ENCODE measurements at places on chromosomes 6 and 20.

DNA sequence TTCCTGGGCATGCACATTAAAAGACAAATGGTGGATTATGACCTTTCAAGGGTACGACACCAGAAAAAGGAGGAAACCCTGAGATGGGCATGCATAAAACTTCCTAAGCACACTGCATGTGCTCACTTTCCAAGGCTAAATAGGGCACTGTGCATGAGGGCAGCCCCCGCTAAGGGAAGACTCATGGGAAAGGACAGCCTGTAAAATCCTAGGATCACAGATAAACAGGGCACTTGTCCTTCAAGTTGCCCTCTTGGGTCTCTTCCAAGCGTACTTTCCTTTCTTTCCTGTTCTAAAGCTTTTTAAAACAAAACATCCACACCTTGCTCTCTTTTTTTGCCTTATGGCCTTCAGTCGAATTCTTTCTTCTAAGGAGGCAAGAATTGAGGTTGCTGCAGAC lies 106.5 kb upstream of the SYNCRIP start:
- no peak for DNase-seq

DNA sequence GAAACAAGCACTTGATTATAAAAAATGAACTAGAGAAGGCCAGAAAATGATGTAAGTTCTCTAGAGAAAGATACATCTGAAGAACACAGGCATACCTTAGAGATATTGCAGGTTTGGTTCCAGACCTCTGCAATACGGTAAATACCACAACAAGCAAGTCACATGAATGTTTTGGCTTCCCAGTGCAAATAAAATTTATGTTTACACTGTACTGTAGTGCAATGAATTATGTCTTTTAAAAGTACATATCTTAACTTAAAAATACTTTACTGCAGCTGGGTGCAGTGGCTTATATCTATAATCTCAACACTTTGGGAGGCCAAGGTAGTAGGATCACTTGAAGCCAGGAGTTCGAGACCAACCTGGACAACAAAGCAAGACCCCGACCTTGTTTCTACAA lies 10.9 kb upstream of the KIAA1586 start:
- no peak for DNase-seq

DNA sequence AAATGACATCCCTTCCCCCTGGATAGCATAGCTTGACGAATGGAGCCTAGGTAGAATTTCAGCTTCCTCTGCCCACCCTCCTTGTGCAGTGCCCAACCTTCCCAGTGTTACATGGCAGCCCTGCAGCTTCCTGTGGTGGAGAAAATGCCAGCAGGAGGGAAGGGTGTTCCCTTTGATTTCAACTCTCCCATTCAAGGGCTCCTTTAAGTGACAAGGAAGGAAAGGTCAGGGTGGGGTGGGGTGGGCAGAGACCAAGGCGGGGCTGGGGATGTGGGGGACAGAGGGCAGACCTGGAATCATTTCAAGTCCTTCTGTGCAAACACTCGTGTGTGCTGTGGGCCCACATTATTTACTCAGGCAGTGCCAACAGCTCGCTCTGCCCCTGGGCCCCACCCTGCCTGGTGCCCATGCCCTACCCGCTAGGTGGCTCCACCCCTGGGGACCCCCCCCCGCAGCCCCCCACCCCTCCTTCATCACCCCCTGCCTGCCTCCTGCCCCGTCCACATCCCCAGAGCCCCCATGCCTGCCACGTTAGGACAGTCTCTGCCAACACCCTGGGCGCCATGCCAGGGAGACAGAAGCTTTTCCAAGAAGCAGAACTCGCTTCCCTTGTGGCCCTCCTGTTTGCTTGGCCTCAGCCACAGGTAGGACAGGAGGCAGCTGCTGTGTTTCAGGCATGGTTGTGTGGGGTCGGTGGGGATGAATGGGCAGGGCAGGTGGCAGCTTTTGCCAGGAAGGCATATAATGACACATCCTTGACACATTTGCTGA lies 9.4 kb downstream of the SPDEF start:
- no peak for DNase-seq

DNA sequence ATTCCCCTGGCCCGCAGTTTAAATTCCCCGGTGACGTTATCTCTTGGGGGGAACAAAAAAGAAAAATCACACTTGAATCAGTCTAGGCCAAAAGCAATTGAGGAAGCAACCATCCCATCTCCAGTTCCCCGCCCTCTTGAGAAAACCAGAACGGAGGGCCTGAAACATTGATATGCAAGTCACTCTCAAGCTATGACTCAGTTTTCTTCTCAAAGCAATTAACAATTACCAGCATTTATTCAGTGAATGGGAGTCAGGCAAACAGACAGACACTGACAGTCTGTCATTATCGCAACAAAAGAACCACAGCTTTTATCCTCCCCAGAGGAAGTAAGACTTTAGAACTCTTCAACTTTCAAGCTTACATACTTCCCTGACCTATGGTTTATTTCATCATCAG lies 100.9 kb downstream of the OPRM1 start:
- DNase-seq, result no peak

GRCh38 chr6:75436869-75437268 lies 56.7 kb downstream of the FILIP1 start:
- DNase-seq, result no peak

GRCh38 chr20:833121-833449 lies 430 bp upstream of the FAM110A start:
- DNase-seq, result no peak

GRCh38 chr6:32076321-32076809 lies 32.8 kb downstream of the TNXB start:
- DNase-seq, result no peak

DNA sequence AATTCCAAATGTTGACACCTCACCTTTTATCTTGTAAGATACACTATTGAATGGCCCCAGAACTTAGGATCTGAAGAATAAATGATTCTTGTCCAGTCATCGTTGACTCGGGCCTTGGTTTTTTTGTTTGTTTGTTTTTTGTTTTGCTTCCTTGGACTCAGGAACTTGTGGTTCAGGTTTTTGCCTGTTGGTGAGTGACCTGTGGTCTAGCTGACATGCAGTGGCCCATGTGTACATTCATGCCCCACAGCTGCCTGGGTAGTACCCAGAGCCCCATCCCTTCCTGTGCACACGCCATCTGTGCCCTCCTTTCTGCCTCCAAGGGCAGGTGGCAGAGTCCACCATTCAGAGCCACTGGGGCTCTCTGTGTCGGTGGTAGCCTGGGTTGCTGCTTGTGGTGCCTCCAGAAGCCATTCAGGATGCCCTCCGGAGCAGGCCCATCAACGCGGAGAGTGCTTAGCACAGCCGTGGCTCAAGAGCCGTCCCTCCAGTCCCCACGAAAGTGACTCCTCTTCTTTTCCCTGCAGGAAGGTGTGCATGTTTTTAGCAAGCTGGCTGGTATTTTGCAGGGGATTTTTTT lies 85.9 kb downstream of the SYNJ2 start:
- DNase-seq, result no peak

GRCh38 chr6:80547827-80548226 lies 441.4 kb downstream of the BCKDHB start:
- no peak for DNase-seq

DNA sequence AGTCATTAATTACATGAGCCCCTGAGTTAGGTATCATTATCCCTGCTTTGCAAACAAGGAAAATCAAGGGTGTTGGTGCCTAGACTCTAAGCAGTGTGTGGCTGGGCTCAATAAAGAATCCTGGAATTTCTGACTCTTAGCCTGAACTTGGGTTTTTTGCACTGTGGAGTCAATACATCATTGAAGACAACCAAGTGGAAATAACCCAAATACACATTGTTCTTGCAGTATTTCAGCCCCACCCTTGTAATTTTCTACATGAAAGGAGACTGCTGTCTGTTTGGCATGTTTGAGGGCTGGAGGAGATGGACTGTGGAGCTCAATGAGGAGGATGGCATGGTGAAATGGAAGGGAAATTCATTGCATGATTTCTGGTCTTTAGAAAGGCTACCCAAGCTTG lies 110.3 kb downstream of the CRYBG1 start:
- no peak for DNase-seq

DNA sequence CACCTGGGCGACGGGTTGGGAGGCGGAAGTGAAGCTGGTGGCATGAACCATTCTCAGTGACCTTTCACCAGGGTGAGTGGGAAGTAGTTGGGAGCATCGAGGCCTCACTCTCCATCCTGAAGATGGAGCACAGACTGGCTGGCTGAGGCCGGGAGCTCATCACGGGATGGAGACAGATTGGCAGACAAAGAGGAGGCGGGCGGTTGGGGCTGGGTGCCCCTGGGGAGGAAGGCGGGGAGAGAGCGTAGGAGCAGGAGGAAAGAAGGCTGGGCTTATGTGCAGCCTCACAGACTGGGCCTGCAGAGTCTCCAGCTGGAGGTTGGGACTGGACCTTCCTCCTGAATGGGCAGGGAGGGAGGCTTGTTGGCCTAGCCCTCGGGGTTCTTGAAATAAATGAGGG lies 44.2 kb upstream of the SCRT2 start:
- no peak for DNase-seq

- DNase-seq, result no peak
Measured at GRCh38 chr6:76351275-76351674, 278.8 kb upstream of the IMPG1 start.

DNA sequence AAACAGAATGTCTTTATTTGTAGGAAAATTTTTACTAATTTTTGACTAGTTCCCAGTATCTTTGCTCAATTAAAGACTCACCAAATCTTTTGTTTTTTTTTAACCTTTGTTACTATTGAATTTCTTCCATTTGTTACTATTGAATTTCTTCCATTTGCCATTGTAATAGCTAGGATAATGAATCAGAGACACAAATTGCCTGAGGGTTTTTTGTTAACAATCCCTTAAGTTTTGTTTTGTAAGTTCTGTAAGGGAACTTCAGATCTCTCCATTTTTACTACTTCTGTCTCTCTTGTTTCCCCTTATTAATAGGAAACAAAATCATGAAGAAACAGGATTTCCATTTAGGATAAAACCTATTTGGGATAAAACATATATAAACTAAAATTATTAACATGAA lies 104.3 kb downstream of the MAP3K4 start:
- DNase-seq, result no peak

- DNase-seq, result no peak
Measured at GRCh38 chr6:35857853-35858252, 52.7 kb downstream of the LHFPL5 start.

GRCh38 chr6:32974016-32974333 lies 5.6 kb downstream of the BRD2 start:
- DNase-seq, result no peak

GRCh38 chr20:18103497-18103896 lies 34.2 kb upstream of the KAT14 start:
- no peak for DNase-seq

GRCh38 chr6:170082531-170083187 lies 208.2 kb downstream of the DLL1 start:
- DNase-seq, result no peak

DNA sequence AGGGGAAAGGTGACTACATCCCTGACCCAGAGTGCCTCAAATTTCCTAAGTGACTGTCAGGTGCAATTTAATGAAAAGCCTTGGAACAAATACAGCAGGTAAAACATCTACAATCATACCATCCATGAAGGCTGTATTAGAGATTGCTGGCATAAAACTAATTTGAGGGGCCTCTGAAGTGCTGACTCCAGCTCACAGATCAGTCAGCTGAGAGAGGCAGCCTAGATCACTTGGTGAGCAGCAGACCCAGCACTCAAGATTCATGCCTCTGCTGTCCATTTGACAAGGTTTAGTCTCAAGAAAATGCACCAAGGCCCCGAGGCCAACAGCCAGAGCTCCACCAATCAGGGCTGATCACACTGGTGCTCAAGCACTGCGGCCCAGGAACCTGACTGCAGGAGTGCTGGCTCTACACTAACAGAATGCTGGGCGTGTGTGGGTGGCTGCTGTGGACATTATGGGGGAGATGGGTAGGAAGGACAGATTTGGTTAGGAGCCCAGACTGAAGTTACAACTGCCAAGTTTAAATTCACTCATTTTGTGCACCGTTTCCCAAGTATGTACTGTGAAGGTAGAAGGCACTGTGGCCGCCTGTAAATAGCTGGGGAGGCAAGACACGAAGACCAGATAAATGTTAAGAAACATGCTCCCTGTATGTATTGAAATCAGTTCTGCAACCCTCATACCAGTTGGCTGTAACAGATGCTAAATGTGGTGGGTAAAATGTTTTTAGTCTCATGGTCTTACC lies 28.2 kb downstream of the SNX5 start:
- no peak for DNase-seq

DNA sequence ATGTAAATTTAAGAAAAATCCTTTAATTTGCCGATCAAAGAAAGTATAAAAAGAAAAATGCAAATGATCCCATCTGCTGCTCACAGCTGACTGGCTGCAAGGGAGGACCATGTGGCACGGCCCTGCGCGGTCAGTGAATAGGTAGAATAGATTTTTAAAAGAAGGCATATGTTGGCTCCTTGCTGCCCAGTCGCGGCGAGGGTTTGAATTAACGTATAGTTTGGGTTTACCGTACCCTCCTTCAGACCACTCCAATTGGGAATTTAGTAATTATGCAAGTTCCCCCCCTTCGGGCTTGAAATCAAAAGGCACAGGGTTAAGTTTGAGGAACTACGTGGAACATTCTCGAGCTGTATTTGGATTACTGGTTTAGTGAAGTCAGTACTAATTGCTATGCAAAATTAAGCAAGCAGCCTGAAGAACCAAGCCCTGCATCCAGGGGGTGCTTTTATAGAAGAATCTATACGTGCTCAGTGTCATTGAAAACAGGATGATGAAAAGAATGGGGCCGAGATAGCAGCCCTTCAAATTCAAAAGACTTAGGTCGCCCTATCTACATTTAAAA lies 1.1 kb upstream of the BEND3 start:
- peak; percentile 19 for DNase-seq

- no peak for DNase-seq
Measured at GRCh38 chr6:47836046-47836445, 54.2 kb downstream of the OPN5 start.

DNA sequence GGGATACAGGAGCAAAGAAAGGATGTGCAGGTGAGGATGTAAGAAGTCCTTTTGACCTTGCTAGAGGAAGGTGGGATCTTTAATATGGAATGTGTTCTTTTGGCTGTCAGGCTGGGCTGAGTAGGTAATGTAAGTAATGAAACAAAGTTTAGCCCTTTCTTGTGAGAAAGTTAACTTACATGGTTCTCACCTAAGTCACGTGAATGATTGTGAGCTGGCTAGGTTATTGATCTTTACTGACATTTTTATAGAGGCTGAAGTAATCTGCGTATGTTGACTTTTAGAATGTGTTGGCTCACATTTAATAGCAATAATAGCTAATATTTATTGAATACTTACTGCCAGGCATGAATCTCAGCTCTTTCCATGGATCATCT lies 2.6 kb downstream of the TOP1 start:
- no peak for DNase-seq

DNA sequence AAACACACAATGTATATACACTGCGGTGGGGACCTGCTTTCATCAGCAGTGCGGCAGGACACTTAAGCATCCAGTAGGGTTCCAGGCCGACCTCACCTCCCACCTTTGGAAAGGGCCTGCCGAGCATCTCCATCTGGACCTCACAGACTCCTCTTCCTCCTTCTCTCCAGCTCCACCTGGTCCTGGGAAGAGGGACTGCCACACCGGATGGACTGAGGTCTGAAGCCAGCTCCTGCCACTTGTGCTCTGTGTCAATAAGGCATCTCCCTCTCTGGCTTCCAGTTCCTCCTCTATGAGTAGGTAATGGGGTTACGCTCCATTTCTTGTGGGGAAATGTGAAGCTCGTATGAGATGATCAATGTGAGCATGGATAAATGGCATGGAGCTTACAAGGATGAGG lies 19.1 kb upstream of the NNAT start:
- DNase-seq, result peak; percentile 26

- no peak for DNase-seq
Measured at GRCh38 chr6:68108233-68108835, 526.7 kb upstream of the ADGRB3 start.

- DNase-seq, result peak; percentile 89
Measured at GRCh38 chr20:4592316-4593148, 129.2 kb upstream of the PRND start.

- no peak for DNase-seq
Measured at GRCh38 chr6:111091987-111092386, 4.7 kb downstream of the SLC16A10 start.

- no peak for DNase-seq
Measured at GRCh38 chr20:33811776-33812151, 616 bp downstream of the CHMP4B start.
